ENCODE measurements at places on chromosomes 4 and X.
A peak's percentile ranks its signal among the peaks of the same experiment; 100 is the strongest.

DNA sequence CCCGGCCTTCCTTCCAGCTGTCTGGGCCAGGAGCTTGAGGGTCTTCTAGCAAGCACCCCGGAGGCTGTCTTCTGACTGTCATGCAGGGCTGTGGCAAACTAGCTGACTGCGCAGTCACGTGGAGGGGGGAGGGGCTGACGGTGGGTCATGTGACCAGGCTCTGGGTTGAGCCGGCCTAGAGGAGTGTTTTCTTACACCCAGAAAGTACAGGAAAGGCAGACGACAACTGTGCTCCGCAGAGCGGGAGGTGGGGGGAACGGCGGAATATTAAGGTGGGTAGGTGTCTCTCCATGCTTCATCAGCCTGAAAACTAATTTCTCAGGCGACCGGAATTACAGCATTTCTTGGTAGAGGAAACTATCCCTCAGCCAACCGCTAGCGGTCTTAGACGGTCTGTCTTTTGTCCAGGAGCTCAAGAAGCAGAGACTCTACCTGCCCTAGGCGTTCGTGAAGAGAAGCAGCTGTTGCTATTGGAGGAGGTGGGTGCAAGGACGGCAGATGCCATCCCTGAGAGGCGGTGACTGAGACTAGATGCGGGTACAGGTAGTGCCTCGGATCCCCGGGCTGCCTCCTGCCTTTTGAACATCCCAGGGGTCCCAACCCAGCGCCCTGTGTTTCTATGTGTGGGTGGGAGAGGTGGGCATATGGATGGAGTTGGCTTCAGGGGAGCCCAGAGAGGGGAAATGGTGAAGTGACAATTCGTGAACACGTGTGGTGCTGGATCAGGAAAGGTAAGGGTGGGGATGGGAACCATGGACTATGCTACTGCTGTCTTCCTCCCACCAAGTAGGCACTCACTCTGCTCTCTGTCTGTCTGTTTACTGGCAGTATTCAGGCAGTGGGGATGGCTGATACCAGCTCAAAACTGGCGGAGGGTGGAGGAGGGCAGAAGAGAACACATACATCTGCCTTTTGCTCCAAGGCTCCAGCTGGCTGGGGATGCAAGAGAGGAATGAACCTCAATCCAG is 8.8 kb downstream of the GPRASP1 start:
- peak; percentile 46 for DNase-seq

DNA sequence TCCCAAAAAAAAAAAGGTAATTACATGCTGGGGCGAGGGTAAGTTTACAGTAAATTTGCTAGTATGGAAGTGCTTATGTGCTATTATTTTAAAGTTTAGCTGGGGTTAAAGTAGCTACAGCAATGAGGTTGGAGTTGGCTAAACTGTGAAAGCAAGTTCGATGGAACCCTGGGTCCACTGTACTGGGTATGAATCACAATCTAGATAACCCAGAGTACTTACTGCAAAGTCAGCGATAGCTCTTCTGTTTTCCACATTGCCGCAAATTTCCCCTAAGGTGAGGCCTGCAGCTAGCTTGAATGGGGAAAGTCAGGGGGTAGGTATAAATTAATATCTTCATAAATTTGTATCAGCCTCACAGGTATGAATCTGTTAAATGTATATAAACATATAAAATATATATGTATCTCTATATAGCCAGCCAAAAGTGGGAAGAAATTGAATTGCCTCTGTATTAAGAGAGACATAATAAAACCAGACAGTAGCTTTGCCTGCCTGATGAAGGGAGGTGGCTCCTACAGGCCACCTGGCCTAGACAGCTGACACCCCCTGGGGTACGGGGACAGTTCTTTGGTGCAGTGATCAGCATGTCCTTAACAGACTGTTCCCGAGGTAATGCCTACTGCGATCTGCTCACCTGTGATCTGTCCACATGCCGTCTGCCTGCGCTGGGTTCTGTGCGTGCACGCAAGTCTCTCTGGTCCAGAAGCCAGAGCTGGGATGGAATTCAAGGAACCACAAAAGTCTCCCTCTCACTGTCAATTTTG is 30.6 kb downstream of the CLRN2 start:
- DNase-seq, result no peak

- DNase-seq, result no peak
Observed at GRCh38 chr4:57132743-57133137, 22.6 kb upstream of the IGFBP7 start.

DNA sequence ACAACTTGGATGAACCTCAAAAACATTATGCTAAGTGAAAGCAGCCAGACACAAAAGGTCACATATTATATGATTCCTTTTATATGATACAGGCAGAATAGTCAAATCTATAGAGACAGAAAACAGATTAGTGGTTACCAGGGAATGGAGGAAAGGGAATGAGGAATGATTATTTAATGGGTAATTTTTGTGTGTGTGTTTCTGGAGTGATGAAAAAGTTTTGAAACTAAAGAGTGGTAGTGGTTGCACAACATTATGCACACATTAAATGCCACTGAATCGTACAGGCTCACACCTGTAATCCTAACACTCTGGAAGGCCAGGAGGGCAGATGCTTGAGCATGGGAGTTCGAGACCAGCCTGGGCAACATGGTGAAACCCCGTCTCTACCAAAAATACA is 19.6 kb upstream of the SOD3 start:
- DNase-seq, result no peak

- DNase-seq, result no peak
Observed at GRCh38 chrX:44310227-44310626, 33.2 kb downstream of the EFHC2 start.

GRCh38 chr4:12902735-12903134 is 581.4 kb downstream of the RAB28 start:
- DNase-seq, result no peak

- DNase-seq, result no peak
Observed at GRCh38 chr4:99655308-99656081, 2.1 kb downstream of the C4orf54 start.

GRCh38 chr4:157706155-157706554 is 466.7 kb downstream of the GASK1B start:
- no peak for DNase-seq

DNA sequence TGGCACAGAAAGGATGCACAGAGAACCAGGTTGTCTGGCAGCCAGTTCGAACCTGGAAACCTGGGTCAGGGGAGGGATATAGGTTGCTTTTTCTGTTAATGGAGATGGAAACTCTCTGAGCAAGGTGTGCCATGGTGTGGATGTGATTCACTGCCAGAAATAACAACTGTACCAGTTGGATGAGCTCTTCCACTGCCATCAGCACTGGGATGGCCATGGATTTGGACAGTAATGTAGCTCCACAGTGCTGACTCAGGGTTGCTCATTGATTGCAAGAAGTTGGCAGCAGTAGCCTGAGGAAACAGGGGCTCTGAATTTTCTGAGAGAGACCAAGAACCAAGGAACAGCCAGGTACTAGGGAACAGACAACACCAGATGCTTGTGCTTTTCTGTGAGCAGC is 33.8 kb downstream of the PNMA5 start:
- DNase-seq, result no peak

- no peak for DNase-seq
Observed at GRCh38 chrX:56564921-56565840, 1.8 kb downstream of the UBQLN2 start.
